OCI-M1 (cell line): ENCODE measurements at places on chromosomes 16 and 17.
A peak's percentile ranks its signal among the peaks of the same experiment; 100 is the strongest.

DNA sequence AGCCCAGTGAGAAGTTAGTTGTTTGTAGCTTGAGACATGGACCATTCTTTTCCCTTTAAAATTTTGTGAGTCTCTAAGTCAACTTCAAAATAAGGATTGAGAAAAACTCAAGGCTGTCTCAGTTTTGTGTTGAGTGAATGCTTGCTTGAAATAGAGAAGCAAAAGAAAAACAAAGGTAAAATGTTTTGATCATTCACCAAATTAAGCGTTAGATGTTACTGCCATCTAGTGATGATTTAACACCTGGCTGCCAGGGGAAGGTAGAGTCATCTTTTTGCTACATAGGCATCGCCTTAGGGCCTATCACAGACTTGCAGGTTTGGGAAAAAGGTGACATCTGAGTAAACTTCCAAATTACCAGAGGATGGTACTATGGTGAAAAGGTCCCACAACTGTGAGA lies 74.4 kb downstream of the PCTP start:
- peak; percentile 70 for DNase-seq

GRCh38 chr17:32593003-32593402 lies 106.2 kb downstream of the CDK5R1 start:
- no peak for DNase-seq

DNA sequence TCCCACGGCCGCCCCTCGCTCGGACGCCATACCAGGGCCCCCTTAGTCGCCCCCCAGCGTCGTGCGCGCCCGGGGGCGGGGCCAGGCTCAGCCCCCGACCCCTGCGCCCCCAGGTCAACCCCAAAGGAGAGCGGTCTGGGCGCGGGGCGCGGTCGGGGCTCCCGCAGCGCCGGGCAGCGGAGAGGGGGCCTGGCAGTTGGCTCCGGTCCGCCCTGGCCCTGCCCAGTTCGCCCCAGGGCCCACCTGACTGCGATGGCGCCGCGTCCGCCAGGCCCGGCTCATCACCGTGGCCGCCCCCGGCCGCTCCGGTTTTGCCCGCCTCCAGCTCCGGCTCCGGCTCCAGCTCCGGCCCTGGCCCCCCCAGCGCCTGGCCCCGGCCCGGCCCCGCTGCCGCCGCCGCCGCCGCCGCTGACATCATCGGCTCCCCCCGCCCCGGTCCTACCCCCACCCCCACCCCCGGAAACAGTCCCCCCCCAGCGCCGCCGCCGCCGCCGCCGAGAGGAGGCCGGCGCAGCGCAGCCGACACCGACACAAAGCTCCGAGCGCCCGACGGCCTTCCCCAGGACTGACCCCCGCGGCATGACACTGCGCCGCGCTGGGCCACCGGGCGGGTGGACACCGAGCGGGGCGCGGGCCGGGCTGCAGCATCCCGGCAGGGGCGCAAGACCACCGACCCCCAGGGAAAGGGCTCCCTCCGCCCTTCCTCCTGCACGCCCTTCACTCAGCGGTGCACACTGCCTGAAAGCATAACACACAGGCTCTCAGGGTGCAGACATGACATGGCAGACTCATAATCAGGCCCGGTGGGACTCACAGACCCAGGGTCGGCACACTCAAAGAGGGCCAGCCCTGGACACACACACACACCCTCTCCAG lies at the start of gene ZBTB4:
Gene ZBTB4, minus strand, starts transcription at position 419 of the 876 bp plus-strand sequence. CDS start 12,830 bp downstream, outside the sequence.
- DNase-seq, result peak; percentile 77

DNA sequence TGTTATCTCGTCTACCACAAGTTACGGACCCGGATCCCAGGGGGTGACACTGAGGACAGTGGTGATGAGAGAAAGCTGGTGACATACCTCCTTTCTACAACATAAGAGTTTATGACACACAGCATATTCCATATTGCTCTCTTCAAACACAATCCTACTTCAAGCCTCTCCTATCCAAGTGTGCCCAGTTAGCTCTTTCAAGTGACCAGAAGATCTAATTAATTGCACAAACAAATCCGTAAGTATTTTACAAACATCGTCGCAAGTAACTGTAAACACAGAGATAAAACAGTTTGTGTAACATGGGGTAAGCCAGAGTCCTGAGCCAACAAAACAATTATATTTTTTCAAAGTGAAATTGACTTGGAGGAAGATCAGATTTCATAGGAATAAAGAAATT lies 235.0 kb downstream of the CHD9NB start:
- no peak for DNase-seq

GRCh38 chr16:76926595-76926994 lies 264.4 kb upstream of the MON1B start:
- no peak for DNase-seq

DNA sequence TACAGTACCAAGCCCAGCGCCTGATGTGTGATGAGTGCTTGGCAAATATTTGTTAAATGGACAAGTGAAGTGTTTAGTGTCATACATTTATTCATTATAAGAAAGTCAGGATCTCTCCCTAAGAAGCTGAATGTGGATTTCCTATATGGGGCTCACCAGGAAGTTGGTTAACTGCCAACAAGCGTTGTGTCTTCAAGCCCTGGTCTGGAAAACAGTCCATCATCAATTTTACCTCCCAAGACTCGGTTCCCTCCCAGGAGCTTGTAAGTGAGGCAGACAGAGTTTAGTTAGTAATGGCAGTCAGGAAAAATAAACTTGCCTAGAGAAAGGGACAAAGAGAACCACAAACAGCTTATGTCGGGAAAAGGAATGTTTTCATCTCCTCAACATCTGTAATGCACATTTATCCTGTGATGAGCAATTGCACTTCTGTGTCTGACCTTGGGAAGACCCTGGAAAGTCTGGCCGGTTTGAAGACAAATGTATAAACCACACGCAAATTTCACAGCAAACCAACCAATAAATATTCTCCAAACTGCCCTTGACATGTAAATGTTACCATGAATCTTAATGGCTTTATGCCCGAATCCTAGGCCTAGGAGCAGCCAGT lies 28.3 kb downstream of the C16orf95 start:
- DNase-seq, result no peak

GRCh38 chr17:72411124-72411563 lies 290.3 kb downstream of the SOX9 start:
- no peak for DNase-seq

- no peak for DNase-seq
Observed at GRCh38 chr17:57195785-57196460, 60.4 kb upstream of the MSI2 start.

GRCh38 chr16:71843572-71843971 lies 2.2 kb upstream of the ATXN1L start:
- no peak for DNase-seq

DNA sequence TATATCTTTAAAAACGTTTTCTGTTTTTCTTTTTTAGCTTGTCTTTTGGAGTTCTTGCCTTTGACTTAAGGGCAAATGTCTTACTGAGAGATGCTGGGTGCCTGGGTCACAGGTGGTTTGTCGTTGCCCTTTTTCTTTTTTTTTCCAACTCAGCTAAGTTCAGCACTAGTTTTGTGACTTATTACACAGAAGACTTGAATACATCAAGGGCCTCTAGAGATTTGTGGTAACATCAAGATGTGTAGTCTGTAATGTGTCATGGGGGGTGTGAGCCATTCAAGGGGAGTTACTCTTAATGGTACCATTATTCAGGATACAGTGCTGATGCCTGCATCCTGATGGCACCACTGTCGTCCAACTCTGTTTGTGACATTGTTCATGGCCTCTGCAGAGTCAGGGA lies 95.1 kb downstream of the PRKCA start:
- DNase-seq, result no peak

- DNase-seq, result no peak
Observed at GRCh38 chr16:81440888-81441761, 3.5 kb upstream of the CMIP start.

- DNase-seq, result no peak
Observed at GRCh38 chr17:63268827-63269226, 177.3 kb downstream of the CYB561 start.

DNA sequence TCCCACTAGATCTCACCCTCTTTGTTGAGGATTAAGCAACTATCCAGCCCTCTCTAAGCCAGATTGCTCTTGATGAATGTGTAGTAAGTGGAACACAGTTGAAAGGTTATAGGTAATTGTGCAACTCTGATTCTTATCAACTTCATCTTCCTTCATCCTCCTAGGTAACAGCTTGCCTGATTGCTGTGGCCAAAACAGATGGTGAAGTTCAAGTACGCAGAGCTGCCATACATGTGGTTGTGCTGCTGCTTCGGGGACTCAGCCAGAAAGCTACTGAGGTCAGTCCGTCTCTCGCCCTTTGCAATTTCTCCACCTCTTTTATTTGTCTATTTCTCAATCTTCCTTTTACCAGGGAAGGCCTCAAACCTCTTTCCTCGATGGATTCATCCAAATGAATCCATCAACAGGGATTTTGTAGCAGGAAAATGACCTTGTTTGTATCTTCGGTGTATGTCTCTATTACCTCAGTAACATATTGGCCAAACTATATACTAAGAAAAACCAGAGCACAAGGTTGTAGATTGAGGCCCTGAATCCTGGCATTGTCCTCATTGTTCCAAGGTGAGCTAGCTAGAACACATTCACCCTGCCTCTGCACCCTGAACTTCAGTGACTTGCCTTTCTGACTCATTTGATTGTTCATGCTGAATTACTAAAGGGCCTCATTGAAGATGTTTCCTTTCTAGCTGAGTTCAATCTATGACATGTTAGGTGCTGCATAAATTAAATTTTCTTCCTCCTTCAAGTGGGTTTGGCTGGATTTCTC lies 65.1 kb upstream of the HAS3 start:
- no peak for DNase-seq

DNA sequence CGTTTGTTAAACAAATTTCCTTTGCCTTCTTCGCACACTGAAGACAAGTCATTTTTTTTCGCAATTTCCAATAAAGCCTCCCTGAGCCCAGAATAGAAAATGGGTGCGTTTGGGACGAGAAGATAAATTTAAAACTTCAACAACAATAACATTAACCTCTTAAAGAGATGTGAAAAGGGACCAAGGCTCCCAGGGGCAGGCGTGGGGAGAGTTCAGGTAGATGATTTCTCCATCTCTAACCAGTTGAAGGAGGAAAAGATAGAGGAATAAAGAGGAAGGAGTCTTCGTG lies 1.3 kb upstream of the HOXB4 start:
- DNase-seq, result no peak

DNA sequence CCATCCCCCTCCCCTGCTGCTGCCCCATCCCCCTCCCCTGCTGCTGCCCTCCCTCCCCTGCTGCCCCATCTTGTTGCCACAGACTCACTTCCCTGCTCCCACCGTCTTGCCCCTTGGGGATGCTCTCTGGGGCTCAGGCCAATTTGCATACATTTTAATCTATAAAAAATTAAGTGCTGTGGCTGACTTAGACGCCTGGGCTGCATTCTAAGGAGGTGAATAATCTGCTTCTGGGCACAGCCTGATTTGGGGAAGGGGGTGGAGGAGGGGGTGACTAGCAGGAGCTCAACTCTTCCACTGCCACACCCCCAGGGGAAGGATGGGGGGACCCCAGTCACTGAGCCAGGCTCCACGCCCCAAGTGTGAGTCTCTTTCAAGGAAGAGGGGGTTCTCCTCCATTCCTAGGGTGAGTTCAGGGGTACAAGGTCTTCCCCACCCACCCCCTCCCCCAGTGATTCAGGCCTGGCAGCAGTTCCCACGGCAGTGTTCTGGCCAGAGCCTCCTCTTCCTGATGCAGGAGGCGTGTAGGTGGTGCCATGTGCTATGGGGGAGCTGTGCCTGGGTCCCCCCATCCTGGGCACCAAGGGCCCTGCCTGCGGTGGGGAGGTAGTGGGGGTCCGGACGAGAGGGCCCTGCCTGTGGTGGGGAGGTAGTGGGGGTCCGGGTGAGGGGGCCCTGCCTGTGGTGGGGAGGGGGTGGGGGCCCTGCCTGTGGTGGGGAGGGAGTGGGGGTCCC lies 5.0 kb downstream of the DPH1 start:
- DNase-seq, result no peak

DNA sequence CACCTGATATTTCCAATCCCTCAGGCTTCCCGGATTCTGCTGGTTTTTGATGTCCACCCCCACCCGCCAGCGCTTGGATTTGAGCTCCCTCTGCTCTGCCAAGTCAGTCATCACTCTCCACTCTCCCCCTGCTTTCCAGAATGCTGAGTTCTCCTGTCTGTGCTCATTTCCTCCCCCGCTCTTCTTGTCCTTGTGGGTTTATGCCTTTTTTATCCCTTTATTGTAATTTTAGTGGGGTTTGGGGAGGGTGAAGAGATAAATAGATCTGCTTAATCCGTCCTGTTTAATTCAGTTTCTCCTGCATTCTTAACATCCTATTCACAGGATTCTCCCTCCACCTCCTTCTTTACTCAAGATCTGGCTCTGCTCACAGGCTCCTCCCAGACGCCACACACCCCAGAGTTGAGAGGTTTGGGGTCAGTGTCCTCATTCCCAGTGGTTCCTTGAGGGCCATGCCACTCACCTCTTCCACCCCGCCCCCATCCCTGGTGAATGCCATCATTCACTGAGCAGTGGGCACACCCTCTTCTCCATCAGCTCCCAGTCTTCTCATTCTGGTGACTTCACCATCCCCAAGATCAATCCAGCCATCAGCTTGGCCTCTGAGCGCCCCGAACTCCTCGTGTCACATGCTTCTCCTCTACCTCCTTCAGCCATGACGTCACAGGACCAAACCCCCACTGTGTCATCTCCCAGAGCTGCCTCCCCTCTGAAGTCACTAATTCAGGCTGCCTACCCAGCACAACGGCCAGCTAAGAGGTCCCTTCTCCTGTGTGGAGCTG lies 15.1 kb upstream of the GUCY2D start:
- DNase-seq, result no peak

- no peak for DNase-seq
Observed at GRCh38 chr16:84785843-84786581, 33.8 kb upstream of the CRISPLD2 start.

GRCh38 chr17:71164561-71164960 lies 956.3 kb upstream of the SOX9 start:
- DNase-seq, result no peak

- DNase-seq, result peak; percentile 28
Observed at GRCh38 chr16:57801098-57801808, 1.0 kb downstream of the KIFC3 start.

DNA sequence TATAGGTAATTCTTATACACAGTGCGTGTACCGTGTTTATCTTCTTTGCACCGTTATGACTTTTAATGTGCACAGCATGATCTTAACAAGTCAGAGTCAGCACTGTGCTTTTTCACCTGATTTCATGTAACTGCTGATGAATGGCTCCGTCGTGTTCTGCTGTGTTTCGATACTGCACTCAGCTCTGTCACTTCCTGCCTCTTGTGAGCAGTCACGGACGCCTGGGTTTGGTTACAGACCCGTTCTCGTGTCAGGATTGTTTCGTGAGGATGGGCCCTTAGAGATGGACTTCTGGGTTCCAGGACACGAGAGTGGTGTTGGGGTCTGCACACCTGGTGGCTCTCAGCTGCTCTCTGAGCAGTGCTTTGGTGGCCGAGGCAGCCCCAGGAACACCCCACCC lies 24.6 kb downstream of the TBCD start:
- DNase-seq, result no peak

- DNase-seq, result no peak
Observed at GRCh38 chr16:66919569-66920298, 1.0 kb upstream of the CDH16 start.

- no peak for DNase-seq
Observed at GRCh38 chr16:53414381-53414780, 19.9 kb upstream of the RBL2 start.

GRCh38 chr16:1416521-1416941 lies 2.0 kb upstream of the UNKL start:
- DNase-seq, result no peak
